ENCODE measurements at places on chromosomes 13 and 19.

GRCh38 chr13:42494157-42494556 is 79.8 kb upstream of the TNFSF11 start:
- no peak for DNase-seq

- no peak for DNase-seq
Measured at GRCh38 chr13:21701460-21701859, 30.6 kb downstream of the FGF9 start.

GRCh38 chr13:83297586-83298290 is 584.5 kb downstream of the SLITRK1 start:
- no peak for DNase-seq

GRCh38 chr13:97549201-97549600 is 115.2 kb downstream of the RAP2A start:
- no peak for DNase-seq

DNA sequence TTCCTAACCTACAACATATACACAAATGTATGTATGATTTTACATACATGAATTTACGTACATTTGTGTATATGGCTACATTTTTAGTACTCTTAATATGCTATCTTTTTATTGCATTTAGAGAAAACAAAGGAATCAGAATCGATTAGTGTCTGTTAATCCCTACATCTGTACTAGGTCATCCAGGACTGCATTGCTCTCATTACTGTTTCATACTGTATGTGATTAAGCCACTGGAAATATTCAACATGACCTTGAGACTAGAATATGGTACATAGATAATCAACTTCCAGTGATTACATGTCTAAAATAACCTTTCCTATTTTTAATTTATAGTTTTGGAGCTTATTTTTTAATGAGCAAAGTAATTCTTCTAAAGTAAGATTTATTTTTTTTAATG is 5.3 kb upstream of the MAB21L1 start:
- DNase-seq = no peak

- no peak for DNase-seq
Measured at GRCh38 chr13:72834601-72835000, 52.7 kb downstream of the PIBF1 start.

- no peak for DNase-seq
Measured at GRCh38 chr19:2308114-2308556, at the start of gene LINGO3. LINGO3 (minus strand) TSS chr19:2308154; CDS start chr19:2291776, 16,378 bp downstream.

DNA sequence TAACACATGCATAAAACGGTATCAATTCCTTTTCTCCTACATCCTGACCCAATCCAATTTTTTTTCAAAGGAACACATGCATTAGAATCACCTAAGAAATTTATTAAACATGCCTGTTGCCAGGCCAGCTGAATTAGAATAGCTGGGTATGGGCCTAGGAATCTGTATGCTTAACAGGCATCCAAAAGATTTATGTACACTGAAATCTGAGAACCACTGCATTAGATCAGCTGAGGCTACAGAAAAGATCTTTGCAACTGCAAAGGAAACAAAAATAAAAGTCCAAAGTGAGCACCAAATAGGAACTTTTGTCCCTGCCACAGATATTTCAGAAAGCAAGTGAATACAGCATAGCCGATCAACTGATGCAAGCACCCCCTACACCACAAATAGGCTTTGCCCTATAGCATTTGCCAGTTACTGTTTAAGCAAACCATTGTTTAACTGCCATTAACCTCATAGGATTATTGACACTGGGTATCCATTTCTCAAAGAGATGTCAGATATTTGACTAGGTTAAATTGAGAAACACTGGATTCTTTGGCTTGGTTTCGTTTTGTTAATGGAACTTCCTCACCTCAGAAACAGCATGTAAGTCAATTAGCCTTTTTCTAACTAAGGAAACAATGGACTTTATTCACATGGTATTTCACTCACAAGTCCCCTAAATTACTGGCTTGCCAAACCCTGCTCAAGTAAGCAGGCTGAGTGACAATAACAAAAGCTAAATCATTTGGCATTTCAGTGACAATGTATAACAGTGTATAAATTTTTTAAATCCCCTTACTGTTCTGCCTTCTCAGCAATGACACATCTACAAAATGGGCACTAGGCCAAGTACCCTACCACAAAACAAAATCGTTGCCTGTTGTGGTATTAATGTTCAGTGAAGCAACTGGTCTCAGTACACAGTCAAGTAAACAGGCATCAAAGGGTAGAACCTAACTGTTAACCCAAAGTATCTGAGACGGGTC is 67.8 kb downstream of the SUCLA2 start:
- no peak for DNase-seq

DNA sequence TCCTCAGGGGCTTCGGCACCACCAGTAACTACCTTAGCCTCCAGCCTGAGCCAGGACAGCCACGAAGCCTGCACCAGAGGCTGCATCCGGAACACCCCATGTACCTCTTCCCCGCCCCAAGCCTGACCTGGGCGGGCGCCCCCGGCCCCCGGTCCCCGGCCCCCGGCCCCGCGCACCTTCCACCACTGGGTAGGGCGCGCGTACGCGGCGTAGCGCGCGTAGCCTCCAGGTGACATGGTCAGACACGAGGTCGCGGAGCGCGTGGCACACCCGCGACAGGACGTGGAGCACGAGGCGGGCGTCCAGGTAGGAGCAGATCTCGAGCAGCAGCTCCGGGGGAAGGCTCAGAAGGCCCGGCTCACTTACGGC is 450 bp downstream of the FBXW9 start:
- DNase-seq = no peak

DNA sequence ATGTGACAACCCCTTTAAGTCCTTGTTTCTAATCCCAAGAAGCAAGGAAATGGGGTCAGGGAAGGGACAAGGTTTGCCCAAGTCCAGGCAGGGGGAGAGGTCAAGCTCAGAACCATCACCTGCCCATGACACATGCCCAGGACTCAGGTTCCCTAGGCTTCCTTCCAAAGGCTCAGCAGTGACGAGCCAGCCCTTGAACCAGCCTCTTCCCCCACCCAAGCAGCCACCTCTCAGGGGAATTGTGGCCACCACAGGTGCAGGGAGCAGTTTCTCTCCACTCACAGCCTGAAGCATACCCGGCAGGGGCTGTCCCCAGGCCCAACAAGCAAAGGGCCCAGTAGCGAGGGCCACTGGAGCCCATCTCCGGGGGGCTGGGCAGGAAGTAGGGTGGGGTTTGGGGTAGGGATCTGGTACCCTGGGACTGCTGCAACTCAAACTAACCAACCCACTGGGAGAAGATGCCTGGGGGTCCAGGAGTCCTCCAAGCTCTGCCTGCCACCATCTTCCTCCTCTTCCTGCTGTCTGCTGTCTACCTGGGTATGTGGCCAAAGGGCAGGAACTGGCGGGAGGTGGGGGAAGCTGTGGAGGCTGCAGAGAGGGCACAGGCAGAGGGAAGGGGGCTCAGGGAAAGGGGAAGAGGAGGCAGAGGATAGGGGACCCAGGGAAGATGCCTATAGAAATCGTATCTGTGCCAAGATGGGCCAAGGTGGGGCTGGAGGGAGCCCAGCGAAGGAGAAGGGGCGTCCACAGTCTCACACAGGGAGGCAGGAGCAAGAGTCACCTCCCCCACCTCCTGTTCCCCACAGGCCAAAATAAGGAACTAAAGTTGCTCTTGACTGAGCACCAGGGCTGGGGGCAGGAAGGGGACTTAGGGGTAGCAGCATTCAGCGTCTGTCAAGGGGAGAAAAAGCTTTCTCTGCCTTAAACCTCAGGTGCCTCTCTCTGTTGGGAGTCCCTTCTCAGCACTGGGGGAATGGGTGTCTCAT is at the start of gene CD79A:
Gene CD79A, plus strand, starts transcription at position 433 of the 986 bp plus-strand sequence. Its CDS starts 26 bp downstream, at position 459.
- DNase-seq = no peak

DNA sequence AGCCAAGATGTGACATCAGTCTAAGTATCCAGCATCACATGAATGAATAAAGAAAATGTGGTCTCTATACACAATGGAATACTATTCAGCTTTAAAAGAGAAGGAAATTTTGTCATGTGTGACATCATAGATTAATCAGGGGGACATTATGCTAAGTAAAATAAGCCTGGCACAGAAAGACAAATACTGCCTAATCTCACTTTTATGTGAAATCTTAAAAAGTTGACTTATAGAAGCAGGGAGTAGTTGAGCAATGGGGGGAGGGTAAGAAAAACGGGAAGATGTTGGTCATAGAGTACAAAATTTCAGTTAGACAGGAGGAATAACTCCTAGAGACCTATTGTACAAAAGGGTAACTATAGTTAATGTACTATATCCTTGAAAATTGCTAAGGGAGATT is 10.4 kb upstream of the LCP1 start:
- DNase-seq = no peak

DNA sequence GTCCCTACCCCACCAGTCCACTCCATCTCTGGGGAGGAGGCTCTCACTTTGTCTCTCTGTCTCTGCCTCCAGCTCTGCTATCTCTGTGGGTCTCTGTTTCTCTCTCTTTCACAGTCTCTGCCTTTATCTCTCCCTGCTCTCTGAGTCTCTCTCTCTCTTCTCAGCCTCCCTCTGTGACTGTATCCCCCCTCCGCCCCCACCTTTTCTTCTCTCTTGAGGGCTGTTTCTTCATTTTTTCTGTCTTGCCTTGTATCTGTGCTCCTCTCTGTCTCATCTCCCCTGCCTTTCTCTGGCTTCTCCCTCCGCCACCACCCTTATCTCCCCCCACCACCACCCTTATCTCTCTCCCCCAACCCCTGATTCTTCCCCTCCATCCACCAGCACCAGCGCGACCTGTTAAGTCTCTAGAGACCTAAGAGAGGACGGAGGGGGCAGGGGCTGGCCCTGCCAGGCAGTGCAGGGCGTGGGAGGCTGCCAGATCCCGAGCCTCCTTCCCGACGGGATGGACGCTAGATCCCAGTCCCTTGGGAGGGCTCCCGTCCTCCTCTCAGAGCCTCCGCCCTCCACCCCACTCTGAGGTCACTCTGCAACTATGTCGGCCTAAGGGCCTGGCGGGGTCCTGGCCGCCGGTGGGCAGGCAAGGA is 1.0 kb downstream of the AXL start:
- no peak for DNase-seq

GRCh38 chr19:31575846-31576335 is 226.7 kb upstream of the TSHZ3 start:
- DNase-seq = no peak

DNA sequence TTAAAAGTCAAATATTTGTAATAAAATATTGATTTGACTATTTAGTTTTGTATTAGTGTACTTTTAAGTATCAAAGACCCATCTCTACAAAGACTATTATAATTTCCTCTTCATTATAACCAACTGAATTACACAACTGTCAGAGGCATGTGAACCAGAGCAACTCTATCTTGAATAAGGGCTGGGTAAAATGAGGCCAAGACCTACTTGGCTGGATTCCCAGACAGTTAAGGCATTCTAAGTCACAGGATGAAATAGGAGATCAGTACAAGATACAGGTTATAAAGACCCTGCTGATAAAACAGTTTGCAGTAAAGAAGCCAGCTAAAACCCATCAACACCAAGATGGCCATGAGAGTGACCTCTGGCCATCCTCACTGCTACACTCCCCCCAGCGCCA is 36.2 kb upstream of the ATP12A start:
- no peak for DNase-seq

GRCh38 chr13:72437458-72437857 is 290.0 kb downstream of the MZT1 start:
- DNase-seq = no peak

DNA sequence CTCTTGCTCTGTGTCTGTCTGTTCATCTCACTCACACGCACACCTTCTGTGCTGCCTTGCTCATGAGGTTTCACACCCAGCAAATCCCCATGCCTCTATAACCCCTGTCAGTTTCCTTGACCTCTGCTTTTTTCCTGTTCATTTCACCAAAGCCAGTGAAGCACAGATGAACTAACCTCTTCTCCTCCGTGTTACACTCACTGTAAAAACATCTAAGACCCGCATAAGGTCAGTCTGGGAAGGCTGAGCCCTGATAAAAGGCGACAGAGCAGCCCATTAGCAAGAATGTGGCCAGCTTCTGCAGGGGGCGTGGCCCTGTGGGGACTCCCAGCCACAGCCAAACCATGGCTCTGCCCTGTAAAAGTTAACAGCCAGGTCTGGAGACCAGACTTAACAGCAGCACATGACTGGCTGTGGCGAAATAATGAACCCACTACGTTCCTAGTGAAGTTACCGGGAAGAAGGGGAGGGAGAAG is 42.8 kb upstream of the NPAS1 start:
- no peak for DNase-seq

DNA sequence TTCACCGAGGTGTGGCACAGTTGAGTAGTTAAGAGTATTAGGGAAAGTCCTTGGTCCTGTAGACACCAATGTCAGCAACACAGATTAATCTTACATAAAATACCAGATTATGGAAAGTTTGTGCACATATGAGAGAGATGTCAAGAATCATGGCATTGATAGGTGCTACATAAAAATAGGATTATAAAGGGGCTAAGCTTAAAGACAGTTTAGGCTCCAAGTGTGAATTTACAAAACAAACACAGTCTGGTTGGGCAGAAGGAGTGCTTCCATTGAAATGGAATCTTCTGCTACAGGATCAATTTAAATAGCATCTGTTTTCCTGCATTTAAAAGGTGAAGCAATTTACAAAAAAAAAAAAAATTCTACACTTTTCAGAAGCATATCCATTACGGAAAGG is 292.9 kb downstream of the DNAJC15 start:
- no peak for DNase-seq

- DNase-seq = peak; percentile 43
Measured at GRCh38 chr19:14476673-14477401, 1.7 kb upstream of the PTGER1 start.

DNA sequence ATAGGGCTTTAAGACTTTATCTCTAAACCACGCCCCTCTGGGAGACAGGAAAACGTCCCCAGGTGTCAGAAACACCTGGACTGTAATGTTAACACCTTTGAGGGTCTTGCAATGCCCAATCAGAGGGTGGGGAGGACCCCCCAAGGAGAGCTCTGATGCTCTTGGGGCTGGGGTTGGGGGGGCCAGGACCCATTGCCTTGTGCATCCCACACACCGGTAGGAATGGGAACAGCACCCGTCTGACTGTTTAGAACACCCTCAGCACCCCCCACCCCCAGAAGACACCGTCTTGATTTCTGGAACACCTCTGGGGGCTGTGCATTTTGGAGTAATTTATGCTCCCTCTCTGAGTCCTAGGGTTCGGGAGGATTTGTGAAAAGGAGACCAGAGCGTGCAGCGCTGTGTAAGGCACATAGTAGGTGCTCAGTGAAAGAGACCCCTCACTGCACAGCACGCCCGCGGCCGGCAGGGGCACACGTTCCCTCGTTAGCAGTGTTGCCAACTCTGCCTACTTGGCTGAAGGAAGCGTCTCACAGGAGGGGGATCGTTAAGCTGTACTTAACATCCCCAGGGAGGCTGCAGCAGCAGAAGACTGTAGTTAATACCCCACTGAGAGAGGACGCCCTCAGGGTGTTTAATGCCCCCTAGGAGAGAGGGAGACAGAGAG is 2.8 kb upstream of the ERFL start:
- no peak for DNase-seq

GRCh38 chr19:54136086-54136863 is 1.3 kb upstream of the CNOT3 start:
- DNase-seq = no peak

DNA sequence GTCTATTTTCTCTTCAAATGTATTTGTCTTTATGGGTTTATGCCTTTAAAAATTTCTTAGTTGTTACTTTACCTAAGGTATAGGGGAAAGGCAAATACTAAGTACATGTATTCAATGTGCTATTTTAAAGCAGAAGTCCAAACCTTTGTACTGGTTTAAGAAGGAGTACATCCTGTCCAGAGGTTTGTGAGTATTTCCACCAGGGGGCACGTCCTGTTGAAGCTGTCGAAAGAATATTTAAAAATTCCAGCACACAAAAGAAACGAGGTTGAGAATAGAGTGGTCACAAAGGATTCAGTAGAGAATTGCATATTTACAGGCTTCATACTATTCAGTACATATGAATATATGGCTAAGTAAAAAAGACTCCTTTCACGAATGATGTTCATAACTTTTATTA is 59.8 kb downstream of the URI1 start:
- no peak for DNase-seq

GRCh38 chr13:100273138-100273537 is 184.2 kb downstream of the PCCA start:
- no peak for DNase-seq

Data from head of caudate nucleus (tissue), 42 donors.